ENCODE measurements at places on chromosomes 5 and 9.

- no peak for DNase-seq
These were observed 98.4 kb downstream of the SCAMP1 start for GRCh38 chr5:78458843-78459242.

- no peak for DNase-seq
These were observed 126.9 kb downstream of the TTC39B start for GRCh38 chr9:15180124-15180523.

GRCh38 chr5:16926417-16926816, 9.7 kb downstream of the MYO10 start:
- DNase-seq, result no peak

DNA sequence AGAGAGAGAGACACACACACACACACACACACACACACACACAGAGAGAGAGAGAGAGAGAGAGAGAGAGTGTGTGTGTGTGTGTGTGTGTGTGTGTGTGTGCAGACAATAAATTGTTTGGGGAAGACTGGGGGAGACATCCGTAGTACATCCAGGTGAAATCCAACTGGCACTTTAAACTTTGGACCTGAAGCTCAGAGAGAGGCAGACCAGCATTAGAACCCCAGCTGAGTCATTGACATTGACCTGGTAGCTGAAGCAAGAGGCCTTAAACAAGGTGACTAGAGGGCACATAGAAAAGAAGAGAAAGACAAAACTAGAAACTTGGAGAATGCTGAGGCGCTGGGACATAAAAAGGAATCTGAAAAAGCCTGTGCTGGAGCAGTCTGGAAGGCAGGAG, 251.5 kb downstream of the CRB2 start:
- DNase-seq, result no peak

GRCh38 chr5:103041071-103041676, 78.8 kb downstream of the GIN1 start:
- peak; percentile 80 for DNase-seq

DNA sequence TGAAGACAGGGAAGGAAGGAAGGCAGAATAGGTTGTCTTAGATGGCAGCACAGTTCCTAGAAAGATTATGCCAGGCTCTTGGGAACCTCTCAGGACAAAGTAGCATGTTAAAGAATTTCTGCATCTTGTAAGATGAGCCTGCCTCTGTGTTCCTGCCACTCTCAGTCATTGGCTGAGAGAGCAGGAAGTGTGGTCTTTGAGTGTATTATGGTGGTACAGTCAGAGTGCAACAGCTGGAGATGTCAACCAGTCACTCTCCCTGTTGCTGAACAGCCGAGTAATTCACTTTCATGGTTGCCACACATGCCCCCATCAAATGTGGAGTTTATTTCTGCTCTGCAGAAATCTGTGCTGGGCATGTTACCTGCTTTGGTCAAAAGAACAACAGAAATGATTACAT, 659.6 kb upstream of the RIOK2 start:
- DNase-seq, result no peak

DNA sequence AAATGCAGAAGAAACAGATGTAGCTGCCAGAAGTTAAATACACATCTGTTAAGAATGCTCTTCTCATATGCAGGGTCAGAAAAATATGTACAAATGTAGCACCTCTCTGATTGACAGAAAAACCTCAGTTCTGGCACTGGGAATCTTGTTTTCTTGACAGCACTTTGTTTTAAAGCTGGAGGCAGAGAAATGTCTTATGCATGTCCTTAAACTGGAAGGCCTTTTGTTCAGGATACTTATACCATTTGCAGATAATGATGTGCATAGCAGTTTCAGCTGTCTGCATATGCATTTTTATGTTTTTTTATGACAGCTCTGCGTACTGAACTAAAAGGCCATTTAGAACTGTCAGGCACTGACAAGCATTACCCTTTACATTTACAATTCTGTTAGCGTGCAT, 567.9 kb downstream of the EBF1 start:
- DNase-seq, result no peak

DNA sequence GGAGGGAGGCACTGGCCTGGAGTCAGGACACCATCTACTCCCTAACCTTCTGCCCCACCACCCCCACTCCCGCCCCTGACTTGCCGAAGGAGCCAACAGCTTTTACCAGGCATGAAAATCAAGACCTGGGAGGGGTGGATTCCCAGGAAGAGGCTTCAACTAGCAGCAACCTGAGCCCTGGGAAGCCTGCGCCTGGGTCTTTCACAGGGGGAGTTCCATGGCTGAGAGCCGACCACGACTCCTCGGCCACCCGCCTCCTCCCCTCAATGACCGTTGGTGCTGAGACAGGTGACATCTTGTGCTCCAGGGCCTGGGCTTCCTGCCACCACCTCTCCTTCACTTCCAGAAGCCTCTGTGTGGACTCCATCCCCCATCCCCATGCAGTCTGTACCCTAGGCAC, 37.1 kb downstream of the BARX1 start:
- no peak for DNase-seq

DNA sequence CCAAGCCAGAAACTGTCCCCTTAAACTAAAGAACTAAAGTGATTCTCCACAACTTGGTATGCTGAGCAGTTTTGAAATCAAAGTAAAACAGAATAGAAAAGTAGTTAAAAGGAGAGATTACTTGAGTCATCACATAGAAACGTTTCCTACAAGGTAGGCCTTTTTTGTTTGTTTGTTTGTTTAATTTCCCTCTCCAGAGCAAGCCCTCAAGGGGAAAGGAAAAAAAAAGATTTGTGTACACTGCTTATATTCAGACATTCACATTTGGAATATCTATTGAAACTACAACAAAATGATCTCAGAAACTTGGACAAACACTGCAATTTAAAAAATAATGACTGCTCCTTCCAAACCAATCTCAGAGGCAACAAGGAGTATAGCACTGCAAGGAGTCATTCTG, 304.7 kb upstream of the NREP start:
- no peak for DNase-seq

GRCh38 chr9:36292641-36293040, 34.4 kb upstream of the GNE start:
- no peak for DNase-seq

- DNase-seq, result no peak
These were observed 377.7 kb downstream of the DMRT2 start for GRCh38 chr9:1427875-1428274.

DNA sequence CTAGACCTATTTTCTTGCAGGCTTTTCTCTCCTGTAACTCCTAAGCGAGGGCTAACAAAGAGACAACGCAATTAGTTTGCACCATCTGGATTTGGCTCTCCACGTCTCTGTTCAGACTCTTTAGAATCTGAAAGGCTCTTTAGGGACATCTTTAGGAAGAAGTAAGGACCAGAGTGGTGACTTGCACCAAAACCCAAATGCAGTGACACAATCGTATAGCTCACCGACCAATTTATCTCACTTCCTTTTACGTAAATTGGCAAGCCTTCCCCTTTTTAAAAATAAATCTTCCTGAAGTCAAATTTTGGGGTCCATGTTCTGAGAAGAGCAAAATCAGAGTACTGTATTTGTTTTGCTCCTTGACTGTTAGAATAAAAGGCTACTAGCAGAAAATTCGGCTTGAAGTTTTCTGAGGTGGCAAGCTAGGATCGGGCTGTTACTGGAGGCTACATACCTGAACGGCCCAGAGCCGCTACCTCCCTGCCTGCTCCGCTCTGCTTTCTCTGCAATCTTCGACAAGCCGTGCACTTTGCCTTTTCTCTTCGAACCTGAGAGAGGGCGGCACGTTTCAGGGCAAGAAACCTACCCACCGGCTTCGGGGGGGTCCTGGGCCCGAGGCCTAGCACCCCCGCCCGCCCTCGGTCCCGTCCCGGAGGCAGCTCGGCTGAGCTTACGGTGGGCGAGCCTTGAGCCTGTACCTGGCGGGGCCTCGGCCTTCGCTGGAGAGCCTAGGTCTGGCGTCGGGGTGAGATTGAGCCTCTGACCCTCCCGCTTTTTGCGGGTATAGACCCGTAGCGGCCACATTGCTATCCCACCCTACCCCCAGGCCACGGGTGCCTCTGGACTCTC, 537 bp downstream of the MEIKIN start:
- DNase-seq, result no peak

DNA sequence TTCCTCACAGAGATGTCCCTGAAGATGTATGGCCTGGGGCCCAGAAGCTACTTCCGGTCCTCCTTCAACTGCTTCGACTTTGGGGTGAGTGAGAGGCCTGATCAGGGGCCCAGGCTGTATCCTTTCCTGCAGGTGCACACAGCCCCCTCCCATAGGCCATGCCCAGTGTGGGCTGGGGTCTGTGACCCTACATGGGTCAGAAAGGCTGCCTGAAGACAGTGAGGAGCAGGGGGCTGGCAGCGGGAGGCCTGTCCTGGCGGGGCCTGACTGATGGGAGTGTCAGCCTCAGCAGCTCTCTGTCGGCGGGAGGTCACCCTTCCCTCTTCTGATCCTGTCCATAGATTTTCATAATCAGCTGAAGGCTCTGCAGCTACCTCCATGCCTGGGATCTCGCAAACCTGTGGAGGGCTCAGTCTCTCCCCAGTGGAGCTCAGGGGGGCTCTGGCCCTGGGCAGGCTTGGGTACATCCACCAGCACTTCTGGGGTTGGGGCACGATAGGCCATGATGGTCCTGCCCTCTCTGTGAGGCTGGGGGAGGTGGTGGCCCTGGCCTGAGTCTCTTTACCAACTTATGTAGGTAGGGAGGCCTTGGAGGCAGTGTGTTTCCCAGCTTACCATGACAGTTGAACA, 98.5 kb downstream of the CACNA1B start:
- no peak for DNase-seq

DNA sequence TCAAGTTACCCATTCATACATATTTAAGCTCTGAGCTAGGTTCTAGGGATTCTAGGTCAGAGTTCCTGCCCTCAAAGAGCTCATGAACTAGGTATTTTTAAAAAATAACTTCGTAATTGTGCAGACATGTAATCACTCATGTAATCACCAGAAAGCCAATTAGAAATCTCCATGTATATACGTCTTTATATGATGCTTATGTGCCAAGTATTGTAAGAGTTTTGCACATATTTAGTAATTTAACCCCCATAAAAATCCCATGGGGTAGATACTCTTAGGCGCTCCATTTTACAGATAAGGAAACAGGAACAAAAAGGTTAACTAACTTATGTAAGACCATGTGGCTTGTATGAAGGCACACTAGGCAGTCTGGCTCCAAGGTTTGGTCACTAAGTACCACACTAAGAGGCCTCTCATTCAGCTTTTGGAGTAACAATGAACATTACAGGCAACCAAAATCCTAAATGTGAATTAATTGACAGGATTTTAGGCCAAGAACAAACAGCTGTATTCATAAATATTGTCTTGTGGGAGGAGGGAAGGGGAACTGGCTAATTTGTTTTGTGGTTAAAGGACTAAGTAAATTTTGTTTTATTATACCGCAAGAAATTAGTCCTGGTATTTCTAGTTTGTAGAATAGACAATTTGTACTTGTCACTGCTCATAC, 1.7 kb upstream of the OTULINL start:
- DNase-seq, result no peak

GRCh38 chr9:14849851-14850250, 60.4 kb downstream of the FREM1 start:
- DNase-seq, result no peak

- DNase-seq, result no peak
These were observed 16.4 kb downstream of the ZSWIM6 start for GRCh38 chr5:61348447-61348846.

GRCh38 chr5:175824676-175825075, 46.7 kb upstream of the CPLX2 start:
- DNase-seq, result no peak

DNA sequence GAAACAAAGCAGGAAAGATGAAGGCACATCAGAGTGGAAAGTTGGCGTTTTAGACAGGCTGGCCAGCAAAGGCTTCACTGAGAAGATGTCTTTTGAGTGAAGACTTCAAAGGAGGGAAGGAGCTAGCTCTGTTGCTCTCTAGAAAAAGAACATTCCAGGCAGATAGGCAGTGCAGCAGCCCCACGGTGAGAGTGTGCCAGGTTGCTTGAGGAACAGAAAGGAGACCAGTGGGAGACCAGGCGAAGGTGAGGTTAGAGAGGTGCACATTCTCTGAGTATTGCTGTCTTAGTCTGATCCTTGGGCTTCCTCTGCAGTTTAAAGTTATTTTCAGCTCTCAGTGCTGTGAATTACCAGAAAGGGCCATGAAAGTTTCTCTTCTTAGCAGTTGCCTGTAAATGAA, 83.8 kb downstream of the SLC44A1 start:
- no peak for DNase-seq

GRCh38 chr5:173919443-173919842, 31.3 kb downstream of the CPEB4 start:
- DNase-seq, result peak; percentile 19

DNA sequence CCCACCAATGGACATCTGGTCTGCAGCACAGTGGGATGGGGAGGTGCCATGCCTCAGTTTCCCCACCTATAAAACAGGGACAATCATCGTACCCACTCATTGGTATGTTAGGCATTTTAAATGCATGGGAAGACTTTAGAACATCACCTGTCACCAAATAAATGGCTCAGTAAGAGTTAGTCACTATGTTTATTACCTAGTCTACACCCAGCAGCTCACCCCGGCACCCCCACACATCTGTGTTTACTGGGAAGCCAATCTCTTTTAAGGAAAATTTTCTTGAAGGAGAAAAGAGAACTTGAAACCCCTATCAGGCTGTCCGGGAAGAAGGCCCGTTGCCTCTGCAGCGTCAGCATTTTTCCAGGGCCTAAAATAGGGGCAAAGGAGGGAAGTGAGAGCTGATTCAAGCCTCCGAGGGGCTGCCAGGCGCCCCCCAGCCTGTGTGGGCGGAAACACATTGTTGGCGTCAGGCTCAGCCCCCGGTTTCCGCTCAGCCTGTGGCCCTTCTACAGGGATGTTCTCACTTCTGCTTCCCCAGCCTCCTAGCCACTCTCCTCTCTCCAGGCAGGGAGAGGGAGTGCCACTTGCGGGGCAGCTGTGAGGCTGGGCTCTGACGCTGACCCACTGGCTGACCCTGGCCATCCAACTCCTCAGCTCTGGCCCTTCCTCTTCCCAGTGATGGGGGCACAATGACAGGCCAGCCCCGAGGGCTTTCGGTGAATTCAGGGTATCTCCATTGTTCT, 4.6 kb downstream of the CSF1R start:
- no peak for DNase-seq

DNA sequence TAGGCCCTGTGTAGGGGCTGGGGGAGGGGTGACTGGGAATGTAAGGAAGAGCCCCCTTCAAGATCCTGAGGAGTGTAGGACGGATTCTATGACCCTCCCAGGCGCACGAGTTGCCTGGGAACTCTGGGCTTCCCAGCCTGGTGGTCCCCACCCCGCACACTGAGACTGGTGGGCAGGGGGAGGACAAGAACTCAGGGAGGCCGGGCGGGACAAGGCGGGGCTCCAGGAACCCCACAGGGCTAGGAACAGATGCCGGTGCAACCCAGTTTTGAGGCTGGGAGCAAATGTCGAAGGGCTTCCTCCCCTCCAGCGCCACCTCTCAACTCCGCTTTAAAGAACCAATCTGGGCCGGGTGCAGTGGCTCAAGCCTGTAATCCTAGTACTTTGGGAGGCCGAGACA, 1.3 kb upstream of the VDAC1 start:
- no peak for DNase-seq

DNA sequence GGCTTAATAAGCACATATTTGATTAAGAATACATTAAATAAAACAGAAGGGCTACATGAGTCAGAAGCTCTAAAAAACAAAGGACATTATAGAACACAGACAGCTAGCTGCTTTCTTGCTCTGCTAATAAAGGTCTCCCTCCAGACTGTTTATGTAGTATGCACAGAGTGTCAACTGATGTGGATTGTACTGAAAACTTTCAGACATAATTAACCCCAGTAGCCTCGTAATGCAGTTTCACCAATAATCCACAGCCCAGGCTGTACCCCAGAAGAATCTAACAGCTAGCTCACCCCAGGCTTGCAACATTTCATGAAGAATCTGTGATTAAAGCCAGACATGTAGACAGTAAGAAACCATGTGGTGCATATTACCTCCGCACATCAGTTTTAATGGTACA, 30.8 kb downstream of the FGF10 start:
- DNase-seq, result no peak
